ENCODE measurements at places on chromosomes 1 and 21.

DNA sequence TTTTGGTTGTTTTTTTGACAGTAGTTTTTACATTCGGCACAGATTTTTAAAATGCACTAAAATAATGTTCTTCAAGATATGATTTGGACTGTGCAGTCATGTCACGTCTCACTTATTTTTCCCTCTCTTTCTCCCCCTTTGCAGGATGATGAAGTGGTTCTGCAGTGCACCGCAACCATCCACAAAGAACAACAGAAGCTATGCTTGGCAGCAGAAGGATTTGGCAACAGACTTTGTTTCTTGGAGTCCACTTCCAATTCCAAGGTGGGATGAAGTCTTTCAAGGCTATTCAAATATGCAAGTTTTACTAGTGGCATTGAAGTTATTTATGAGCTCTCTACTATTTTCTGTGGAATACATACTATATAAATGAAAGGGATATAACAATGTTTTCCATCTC is 228.4 kb downstream of the RYR2 start:
- DNase-seq: no peak

- no peak for DNase-seq
Observed at GRCh38 chr1:39335216-39335615, 130.7 kb downstream of the MACF1 start.

DNA sequence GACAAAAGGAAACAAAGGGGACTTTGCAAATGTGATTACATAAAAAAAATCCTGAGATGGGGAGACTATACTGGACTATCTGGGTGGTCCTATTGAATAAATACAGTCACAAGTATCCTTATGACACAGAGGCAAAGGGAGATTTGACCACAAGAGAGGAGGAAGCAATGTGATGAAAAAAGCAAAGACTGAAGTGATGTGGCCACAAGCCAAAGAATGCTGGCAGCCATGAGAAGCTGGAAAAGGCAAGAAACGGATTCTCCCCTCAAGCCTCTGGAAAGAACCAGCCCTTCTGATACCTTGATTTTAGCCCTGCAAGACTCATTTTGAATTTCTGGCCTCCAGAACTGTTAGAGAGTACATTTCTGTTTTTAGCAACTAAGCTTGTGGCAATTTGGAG is 36.4 kb downstream of the OLFML2B start:
- DNase-seq: no peak

DNA sequence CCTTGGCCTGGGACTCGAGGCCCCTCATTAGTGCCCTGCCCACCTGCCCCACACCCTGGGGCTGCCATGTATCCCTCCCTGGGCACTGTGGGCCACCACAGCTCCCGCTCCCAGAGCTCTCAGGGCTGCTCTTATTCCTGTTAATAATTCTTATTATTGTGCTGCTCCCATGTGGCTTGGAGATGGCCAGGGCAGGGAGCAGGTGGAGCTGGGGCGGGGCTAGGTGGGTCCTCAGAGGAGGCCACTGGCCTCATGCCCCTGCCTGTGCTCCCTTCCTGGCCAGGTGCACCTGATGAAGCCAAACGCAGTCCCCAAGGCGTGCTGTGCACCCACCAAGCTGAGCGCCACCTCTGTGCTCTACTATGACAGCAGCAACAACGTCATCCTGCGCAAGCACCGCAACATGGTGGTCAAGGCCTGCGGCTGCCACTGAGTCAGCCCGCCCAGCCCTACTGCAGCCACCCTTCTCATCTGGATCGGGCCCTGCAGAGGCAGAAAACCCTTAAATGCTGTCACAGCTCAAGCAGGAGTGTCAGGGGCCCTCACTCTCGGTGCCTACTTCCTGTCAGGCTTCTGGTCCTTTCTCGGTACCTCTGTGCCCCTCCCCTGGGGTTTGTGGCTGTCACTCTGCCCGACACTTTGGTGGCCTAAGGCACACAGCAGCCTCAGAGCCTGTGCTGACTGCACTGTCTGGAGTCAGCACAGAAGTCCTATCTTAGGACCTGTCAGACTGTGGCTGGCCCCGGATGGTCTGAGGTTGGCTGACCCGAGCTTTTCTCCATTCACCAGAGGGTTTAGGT is 34.1 kb downstream of the BMP8A start:
- DNase-seq: no peak

DNA sequence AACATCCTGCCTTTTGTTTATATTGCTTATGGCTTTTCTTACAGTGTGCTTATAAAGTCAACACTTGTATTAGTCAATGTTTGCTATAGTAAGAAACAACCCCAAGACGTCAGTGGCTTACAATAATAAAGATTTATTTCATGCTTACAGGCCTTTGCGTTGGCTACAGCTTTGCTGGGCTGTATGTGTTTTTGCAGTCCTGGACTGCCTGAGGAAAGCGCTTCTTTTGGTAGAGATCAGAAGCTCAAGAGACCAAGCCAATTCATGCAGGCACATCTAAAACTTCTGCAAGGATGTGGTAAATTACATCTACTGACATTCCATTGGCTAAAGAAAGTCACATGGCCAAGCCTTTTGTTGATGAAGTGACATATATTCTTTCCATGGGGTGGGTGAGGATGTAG is 17.5 kb upstream of the PRKAA2 start:
- no peak for DNase-seq
